ENCODE measurements at places on chromosomes 6 and 20.

GRCh38 chr6:7311917-7312615 lies 933 bp downstream of the SSR1 start:
- DNase-seq, result no peak

GRCh38 chr6:145813285-145814034 lies 1.1 kb downstream of the FBXO30 start:
- peak; percentile 42 for DNase-seq

DNA sequence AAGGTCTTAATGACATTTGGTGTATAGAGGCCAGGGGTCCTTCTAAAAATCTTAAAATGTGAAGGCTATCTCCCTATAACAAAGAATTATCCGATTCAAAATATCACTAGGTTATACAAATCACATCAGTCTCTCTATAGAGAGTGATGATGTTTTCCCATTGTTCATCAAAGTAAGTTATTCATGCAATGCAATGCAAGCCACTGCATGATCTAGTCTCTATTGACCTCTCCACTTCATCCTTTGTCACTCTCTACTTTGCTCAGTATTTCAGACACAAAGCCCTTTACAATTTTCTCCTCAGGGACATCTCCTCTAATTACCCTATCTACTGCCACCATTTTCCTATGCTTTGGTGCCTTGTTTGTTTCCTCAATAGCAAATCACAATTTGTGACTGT lies 628.0 kb downstream of the HTR1B start:
- DNase-seq, result no peak

GRCh38 chr20:60516442-60516841 lies 558.2 kb downstream of the CDH26 start:
- no peak for DNase-seq

GRCh38 chr6:118288355-118289124 lies 259.6 kb upstream of the PLN start:
- DNase-seq, result no peak

DNA sequence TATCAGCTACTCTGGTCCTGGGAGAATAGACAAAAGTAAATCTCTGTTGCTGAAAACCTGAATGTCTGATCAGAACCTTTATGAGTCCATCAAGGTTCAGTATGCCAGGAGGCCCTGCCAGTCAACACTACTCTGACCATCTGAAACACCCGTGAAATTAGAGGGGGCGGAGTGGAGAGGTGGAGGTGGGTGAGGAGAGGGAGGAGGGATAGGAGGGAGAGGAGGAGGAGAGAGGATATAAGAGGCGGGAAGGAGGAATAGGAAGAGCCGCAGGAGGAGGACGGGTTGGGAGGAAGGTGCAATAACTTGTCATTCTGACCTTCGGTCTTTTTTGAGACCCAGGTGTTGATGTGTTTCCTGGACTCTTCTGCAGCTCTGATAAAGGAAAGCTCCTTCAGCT lies 8.0 kb downstream of the SERPINB9 start:
- no peak for DNase-seq
